Cerebellum (tissue), 4 donors: ENCODE measurements at places on chromosomes 7 and 10.
A peak's percentile ranks its signal among the peaks of the same experiment; 100 is the strongest.

GRCh38 chr10:34119456-34119855, 695.6 kb downstream of the PARD3 start:
- no peak for DNase-seq

DNA sequence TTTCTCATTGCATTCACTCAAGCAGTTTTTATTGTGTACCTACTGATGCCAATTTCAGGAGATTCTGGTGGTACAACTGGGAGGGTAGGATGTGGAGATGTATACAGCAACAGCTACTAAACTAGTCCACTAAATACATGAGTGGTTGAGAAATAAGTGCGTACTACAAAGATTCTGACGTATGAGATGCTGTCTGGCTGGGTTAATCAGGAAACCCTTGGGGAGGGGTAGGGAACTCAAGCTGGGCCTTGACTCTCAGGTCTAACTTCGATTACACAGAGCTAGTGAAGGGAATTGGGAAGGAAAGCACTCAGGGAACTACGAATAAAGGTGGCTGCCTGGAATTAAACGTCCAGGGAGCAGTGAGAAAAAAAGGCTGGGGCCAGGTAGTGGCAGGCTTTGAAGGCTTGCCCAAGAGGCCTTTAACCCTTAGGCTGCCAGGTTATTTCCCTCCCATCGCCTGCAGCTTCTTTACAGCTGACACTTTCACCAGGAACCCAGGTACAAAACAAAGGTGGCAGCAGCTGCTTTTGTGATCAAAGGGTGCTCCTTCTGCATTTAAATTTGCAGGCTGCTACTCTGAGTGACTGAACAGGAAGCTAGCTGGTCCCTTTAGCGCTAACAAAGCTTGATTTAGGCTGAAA, 3.2 kb downstream of the MMS19 start:
- no peak for DNase-seq

DNA sequence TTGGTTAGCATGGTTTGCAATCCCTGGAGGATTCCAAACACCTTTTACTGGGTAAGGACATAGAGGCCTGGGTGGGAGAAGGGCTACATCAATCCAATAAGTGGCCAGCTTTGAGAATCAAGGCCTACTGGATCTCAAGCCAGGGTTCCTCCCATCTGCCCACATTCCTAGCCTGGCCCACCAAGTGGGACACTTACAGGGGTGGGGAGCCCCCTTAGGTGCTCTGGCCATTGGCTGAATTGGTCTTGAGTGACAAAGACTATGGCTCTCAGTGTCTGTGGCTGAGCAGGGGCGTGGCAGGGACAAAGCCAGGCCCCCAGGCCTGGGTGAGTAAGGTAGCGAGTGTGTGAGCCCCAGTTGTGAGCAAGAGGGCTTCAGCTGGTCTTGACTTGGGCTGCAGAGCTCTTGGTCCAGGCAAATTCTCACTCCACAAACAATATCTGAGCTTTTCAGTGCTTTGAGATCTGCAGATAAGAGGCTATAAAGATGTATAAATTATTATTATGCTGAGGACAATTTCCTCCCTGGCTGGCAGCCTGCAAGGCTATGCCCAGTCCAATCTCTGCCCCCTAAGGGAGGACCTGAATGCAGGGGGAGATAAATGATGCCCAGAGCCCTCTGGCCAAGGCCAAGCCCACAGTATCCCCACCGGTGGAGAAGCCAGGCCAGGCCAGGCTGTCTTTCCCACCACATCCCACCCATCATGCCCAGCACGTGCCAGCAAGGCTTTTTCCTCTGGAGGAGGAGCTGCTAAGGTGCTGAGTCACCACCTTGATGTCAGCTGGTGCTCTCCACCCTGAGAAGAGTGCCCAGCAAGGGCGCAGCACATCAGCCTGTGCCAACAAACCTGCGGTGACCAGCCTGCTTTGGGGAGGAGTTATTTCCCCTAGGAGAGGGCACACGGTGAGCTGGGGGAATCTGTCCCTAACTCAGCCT, 80.7 kb upstream of the DUSP5 start:
- no peak for DNase-seq

DNA sequence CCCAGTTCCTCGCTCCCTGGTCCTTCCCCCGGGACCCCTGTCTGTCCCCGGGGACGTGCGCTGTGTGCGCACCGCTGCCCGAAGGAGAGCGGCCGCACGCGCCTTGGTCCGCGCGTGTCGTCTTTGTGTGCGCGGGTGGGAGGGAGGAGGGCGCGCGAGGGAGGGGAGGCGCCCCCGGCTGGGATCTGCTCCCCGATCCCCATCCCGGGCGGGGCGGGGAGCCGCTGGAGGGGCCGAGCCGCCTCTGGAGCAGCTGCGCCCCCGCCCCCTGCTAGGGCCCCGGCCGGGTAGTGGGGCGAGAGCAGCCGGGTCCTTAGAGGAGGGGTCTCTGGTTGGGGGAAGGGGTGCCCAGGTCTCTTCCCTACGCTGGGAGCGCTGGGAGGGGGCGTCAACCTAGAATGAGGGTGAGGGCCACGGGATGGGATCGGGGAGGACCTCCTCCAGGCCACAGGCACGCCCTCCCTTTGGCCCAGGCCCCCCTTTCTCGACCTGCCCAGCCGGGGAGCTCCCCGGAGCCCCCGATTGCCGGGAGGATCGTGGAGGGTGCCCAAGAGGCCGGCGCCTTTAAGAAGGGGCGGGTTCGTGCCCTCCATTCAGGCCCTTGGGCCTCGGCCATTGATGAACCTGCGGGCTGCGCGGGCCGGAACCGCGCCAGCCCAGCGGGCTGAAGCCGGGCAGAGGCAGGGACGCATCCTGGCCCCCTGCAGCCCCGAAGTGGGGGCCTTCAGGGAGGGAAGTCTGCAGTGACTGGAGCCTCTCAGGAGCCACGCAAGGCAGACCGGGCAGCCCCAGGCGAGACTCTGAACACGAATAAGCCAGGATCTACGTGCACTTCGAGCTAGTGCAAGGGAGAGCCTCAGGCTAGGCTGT, 678 bp downstream of the SH2B2 start:
- DNase-seq, result peak; percentile 79

DNA sequence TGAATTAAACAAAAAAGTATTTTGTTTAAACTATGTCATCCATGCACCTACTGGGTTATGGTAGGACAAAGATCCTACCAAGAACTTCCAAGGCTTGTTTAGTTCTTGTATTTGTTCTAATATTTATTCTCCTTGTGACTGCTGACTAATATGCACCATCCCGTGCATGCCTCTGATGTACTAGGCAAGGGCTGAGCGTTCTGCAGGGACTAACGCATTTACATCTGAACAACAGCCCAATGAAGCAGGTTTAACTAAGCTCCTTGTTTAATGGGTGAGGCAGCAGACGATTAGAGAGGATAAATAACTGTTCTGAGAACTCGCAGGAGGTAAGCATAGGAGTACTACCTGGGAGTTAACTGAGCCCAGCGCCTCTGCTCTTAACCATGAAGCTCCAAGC, 64.9 kb downstream of the KIAA1549 start:
- DNase-seq, result no peak

GRCh38 chr10:123886292-123886691, 5.3 kb downstream of the CPXM2 start:
- DNase-seq, result no peak

- no peak for DNase-seq
These were observed 69.2 kb downstream of the SDK1 start for GRCh38 chr7:3370068-3370830.

DNA sequence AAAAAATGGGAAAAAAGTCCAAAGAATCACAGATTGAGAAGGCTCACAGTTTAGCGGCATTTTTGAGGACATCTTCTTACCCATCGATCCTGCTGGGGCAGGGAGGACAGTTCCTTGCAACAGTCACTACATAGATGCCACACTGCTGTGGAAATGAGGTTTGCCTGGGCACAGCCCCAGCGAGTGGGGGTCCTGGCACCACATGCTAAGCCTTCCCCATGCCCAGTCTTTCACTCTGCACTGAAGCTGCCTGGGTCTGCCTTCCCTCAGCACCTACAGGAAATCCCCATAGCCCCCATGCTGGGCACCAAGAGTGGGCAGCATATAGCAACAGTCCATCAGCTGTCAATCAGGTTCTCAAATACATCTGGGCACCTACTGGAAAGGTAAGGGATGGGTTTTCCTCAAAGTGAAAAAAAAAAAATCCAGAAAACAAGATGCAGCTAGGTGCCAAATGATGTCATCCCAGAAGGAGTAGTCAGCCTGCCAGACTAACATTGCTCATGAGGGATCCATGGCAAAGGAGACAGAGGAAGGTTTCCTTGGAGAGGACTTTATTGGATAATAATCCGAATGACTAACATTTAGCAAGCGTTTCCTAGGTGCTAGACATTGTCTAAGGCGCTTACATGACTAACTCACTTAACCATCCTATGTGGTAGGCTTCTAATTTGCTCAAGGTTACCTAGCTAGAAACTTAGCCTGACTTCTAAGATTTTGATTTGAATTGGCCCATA, 125.7 kb upstream of the CXCL12 start:
- no peak for DNase-seq

DNA sequence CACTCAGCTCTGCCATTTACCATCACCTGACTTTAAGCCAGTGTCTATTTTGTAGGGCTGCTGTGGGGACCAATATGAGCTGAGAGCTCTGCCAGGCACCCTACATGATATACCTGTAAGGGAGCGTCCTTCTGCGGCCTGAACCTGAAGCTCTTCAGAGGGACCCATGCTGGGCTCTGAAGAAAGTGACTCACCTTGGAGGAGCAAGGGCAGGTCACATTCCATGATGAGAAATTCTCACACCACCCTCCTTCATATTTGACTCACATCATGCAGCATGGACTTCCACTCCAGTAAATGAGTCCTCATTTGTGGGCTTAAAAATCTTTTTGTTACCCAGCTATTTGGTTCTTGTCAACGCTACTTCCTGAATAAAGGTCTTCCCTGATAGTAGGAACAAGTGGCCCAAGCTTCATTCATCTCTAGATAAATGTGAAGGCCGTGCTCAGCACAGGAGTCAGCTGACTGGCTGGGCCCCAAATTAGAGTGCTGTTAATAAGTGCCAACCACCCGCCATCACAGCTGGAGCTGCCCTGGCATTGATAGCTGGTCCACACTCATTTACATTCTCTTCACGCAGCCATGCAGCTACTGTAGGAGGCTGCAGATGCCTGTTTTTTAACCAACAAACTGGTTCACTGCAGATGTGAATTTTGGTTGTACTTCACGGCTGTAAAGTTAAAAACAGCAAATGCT, 78.4 kb downstream of the RNF216 start:
- no peak for DNase-seq

- peak; percentile 56 for DNase-seq
These were observed 142.5 kb upstream of the TCERG1L start for GRCh38 chr10:131453721-131454634.

DNA sequence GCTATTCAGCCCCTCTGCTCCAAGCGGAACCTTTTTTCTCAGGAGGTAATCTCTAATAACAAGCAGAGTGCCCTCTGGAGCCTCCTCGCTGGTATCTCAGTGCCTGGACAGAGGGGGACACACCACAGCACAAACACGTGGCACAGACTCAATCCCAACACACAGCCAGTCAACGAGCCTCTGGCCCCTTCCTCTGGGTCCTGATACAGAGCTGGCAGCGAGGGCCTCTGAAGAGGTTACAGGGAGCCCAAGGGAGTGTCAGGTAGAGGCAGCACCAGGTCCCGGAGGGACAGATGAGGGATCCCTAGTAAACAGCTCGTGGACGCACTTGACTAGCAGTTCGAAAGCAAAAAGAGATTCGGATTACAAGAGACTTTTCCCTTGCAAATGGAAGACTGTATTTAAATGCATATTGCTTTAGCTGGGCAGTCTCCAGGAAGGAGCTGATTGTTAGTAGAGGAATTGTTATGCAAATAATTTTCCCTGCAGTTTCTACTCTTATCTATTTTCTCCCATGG, 14.1 kb downstream of the CXCL12 start:
- no peak for DNase-seq

DNA sequence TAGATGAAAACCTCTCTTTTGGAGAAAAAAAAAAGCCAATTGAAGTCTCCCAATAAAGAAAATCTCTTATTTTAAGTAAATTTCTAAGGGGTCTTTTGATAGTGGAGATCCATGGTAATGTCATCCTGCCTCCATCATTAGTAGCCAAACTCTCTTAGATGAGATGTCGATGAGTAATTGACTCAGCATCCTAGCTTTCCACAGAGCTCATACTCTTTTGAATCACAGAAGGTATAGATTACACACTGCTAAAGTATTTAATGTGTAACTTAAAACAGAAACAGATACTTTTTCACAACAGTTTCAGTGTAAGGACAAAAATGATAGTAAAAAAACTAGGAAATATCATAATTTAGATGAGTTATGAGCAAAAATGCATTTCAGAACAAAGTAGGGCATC, 19.4 kb downstream of the MAGI2 start:
- no peak for DNase-seq

- no peak for DNase-seq
These were observed 2.0 kb upstream of the PLCE1 start for GRCh38 chr10:93991596-93992284.

GRCh38 chr10:48193556-48193955, 80.9 kb downstream of the FRMPD2 start:
- no peak for DNase-seq

GRCh38 chr7:144936314-144936713, 100.5 kb upstream of the TPK1 start:
- no peak for DNase-seq

- DNase-seq, result no peak
These were observed 19.0 kb upstream of the HSPB1 start for GRCh38 chr7:76283254-76284159.

DNA sequence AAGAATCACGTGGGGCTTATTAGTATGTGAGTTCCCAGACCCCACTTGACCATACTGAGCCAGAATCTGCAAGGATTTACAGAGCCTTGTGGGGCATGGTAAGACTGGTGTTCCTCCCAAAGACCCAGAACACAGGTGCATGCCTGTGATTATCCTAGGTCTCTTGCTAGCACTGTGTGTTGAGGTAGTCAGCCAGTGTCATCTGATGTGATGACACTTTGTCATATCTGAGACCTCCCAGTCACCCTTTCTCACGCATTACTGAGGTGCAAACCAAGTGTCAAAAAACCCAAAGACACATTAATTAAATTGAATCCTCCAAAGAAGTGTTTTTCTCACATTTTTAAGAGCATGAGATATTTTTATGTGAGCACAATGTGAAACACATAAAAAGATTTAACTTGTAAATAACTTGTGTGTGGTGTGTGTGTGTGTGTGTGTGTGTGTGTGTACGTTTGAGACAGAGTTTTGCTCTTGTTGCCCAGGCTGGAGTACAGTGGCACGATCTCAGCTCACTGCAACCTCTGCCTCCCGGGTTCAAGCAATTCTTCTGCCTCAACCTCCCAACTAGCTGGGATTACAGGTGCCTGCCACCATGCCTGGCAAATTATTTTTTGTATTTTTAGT, 162.0 kb upstream of the PRPS1L1 start:
- no peak for DNase-seq

DNA sequence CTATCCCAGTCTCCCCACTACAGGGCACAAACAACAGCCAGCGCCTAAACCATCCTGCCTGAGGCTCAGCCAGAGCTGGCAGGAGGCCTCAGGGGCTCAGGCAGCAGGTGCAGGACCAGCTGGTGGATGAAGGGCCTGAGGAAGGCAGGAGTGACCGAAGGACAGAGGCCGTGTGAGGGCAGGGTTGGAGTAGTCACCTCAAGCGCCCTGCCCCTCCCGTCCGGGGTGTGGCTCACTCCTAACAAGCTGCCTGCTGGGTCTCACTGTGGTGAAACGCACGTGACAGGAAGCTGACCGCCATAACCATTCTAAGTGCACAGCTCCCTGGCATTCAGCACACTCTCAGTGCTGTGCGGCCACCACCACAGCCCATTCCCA, 281.1 kb downstream of the ELFN1 start:
- DNase-seq, result peak; percentile 23

GRCh38 chr7:12796397-12797127, 109.1 kb downstream of the ARL4A start:
- no peak for DNase-seq
